Naive B cell (primary cell): ENCODE measurements at places on chromosomes 16 and 17. TPM values are rescaled to one million over a fixed set of nuclear protein-coding genes. Genes with fewer than 3 reads are reported as not detected.

HLF gene
- polyA plus RNA-seq, result not detected

GRCh38 chr16:31301708-31302400 is 42.1 kb downstream of the ITGAM start:
- H3K27me3 ChIP-seq, result no peaks in the 10 kb centered on the region
- no peak for DNase-seq

- no peaks in the 10 kb centered on the region for H3K4me1 ChIP-seq
- no peak overlapping the region for H3K4me3 ChIP-seq
- DNase-seq, result no peak
- H3K27ac ChIP-seq, result no peak overlapping the region
These were observed 50.8 kb upstream of the MAF start for GRCh38 chr16:79651363-79651762.

- peaks cover 15% of the 10 kb centered on the region for H3K36me3 ChIP-seq
- H3K27ac ChIP-seq, result no peak overlapping the region
- H3K27me3 ChIP-seq, result no peaks in the 10 kb centered on the region
- H3K4me3 ChIP-seq, result no peak overlapping the region
- DNase-seq, result no peak
- H3K4me1 ChIP-seq, result peaks cover 14% of the 10 kb centered on the region
These were observed 29.6 kb downstream of the DNAH3 start for GRCh38 chr16:21120976-21121520.

GRCh38 chr17:50902372-50903353 is 36.5 kb upstream of the TOB1 start:
- peaks cover 6% of the 10 kb centered on the region for H3K4me1 ChIP-seq
- peak overlapping the region; percentile 35 for H3K27ac ChIP-seq
- H3K27me3 ChIP-seq, result no peaks in the 10 kb centered on the region
- H3K36me3 ChIP-seq, result no peaks in the 10 kb centered on the region
- no peak overlapping the region for H3K4me3 ChIP-seq
- DNase-seq, result no peak

DNA sequence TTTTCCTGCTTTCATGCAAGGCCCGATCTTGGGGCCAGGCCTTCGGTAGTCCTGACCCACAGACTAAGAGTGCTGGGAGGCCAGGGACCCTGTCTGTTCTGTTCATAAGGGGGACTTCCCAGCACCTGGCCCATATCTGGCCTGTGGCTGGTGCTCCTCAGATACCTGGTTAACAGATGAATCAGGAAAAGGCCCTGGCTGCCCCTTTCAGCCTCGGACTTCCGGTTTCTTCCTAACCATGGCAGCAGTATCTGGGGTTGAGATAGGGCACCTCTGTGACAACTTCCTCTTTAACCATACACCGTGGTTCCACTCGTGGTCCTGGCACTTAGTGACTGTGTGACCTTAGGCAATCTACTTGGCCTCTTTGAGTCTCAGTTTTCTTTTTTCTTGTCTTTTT is 18.4 kb downstream of the PLCG2 start:
- peak overlapping the region; percentile 70 for H3K4me3 ChIP-seq
- DNase-seq, result peak; percentile 71
- peak overlapping the region; percentile 97 for H3K27ac ChIP-seq
- H3K4me1 ChIP-seq, result peaks cover 74% of the 10 kb centered on the region

DNA sequence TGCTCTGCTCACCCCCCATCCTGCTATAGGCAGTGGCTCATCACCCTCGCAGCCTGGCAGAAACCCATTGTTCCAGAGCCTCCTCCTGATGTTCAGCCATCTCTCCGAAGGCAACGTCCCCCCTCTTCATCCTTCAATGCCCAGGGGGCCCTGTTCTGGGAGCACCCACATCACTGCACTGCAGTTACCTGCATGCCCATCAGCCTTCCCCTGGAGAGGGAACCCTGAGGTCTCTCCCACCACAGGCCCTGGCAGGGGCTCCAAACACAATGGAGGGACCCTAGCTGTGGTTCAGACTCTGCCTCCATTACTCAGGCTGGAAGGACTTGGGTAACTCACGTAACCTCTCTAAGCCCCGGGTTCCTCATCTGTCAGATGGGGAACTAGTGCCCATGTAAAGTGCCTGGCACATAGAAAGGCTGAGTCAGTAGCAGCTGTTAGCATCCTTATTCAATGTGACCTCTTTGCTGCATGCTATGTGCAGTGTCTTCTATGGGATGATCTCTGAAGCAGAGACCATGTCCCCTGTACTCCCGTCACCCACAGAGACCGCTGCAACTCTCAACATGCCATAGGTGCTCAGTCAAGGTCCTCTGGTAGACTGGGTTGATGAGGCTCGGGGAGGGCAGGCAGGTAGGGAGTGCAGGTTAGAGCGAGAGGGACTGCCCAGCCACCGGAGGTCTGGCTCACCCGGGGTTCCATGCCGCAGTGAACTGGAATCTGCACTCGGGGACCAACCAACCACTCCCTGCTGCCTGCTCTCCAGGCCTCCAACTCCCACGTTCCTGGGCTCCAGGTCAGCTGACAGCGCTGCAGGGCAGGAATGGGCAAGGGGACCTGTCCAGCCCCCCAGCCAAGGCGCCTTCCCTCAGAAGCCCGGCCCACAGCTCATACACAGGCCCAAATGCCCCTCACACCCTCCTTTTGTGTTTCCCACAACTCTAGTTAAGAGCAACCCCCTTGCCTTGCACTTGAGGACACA is 233.2 kb downstream of the ZNF423 start:
- no peaks in the 10 kb centered on the region for H3K4me1 ChIP-seq
- no peaks in the 10 kb centered on the region for H3K36me3 ChIP-seq
- no peak overlapping the region for H3K27ac ChIP-seq
- H3K27me3 ChIP-seq, result no peaks in the 10 kb centered on the region
- no peak for DNase-seq
- H3K4me3 ChIP-seq, result no peak overlapping the region

DNA sequence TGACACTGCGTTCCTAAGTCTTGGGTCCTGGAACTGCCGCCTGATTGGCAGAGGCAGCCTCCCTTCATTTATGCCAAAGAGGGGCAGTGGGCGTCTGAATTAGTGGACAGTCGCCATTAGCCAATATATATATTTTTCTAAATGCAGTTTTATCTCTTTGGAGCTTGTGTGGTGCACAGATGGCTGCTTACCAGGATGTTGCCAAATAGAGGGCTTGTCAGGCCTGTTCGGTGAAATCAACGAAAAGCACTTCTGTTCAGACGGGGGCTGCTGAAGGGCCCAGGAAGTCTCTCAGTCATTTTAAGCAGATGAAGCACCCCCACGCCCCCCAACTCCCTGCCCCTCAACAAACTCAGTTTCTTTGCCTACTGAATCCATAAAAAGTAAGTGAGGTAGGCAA is 66.0 kb downstream of the RAP1GAP2 start:
- peaks cover 15% of the 10 kb centered on the region for H3K36me3 ChIP-seq
- peaks cover 21% of the 10 kb centered on the region for H3K27me3 ChIP-seq
- no peak for DNase-seq
- peaks cover 8% of the 10 kb centered on the region for H3K4me1 ChIP-seq

- H3K4me3 ChIP-seq, result no peak overlapping the region
- no peak overlapping the region for H3K27ac ChIP-seq
- no peak for DNase-seq
- H3K27me3 ChIP-seq, result peaks cover 11% of the 10 kb centered on the region
These were observed 11.4 kb downstream of the SCGB1C2 start for GRCh38 chr17:148757-149156.

KRTAP4-6 gene
- not detected for polyA plus RNA-seq

DNA sequence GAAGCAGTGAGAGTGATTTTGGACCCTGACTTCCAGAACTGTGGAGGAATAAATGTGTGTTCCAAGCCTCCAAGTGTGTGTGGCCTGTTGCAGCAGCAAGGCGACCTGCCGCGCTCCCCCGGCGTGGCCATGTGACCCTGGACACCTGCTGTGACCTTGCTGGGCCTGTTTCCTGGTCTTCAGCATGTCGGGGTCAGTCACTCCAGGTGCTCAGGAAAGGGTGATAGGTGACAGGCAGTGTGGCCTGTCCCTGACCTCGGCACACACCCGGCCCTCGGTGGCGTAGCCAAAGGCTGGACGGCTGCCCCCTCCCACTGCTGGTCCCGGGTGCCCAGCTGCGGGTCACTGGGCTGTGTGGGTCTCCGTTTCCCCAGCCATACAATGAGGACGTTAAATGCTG is 31.8 kb upstream of the ZNF469 start:
- DNase-seq, result no peak
- no peak overlapping the region for H3K4me3 ChIP-seq
- H3K27ac ChIP-seq, result no peak overlapping the region
- H3K27me3 ChIP-seq, result no peaks in the 10 kb centered on the region
- no peaks in the 10 kb centered on the region for H3K36me3 ChIP-seq
- H3K4me1 ChIP-seq, result peaks cover 10% of the 10 kb centered on the region

- H3K27me3 ChIP-seq, result no peaks in the 10 kb centered on the region
- DNase-seq, result no peak
- no peaks in the 10 kb centered on the region for H3K4me1 ChIP-seq
- H3K36me3 ChIP-seq, result peaks cover 22% of the 10 kb centered on the region
- H3K4me3 ChIP-seq, result no peak overlapping the region
These were observed 192.7 kb downstream of the MRTFB start for GRCh38 chr16:14263769-14264168.

TSNAXIP1 gene
- not detected for polyA plus RNA-seq

GRCh38 chr16:81539759-81540472 is 95.3 kb downstream of the CMIP start:
- H3K4me1 ChIP-seq, result peaks cover 71% of the 10 kb centered on the region
- H3K4me3 ChIP-seq, result no peak overlapping the region
- H3K27ac ChIP-seq, result peak overlapping the region; percentile 73
- DNase-seq, result no peak
- H3K27me3 ChIP-seq, result no peaks in the 10 kb centered on the region
- H3K36me3 ChIP-seq, result no peaks in the 10 kb centered on the region

DNA sequence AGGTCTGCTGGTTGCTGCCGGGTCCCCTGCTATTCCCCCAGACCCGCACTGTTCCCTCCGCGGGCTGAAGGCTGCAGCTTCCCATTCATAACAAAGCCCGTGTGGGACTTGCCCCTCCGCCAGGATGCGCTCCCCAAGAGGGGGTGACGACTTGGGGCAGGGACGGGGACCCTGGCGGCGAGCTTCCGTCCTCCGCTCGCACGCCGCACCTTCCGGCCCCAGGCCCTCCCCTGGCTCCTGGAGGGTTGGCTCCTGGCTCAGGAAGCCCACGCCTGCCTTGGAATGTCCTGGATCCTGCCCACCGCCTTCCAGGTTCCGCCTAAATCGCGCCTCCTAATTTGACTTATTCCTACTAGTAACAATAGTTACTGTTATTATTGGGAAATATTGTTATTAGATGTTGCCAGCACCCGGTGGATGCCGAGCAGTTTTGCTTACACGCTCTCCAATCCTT is 1.1 kb upstream of the TFAP4 start:
- H3K27me3 ChIP-seq, result no peaks in the 10 kb centered on the region
- H3K36me3 ChIP-seq, result no peaks in the 10 kb centered on the region
- H3K27ac ChIP-seq, result peak overlapping the region; percentile 38
- DNase-seq, result no peak

DNA sequence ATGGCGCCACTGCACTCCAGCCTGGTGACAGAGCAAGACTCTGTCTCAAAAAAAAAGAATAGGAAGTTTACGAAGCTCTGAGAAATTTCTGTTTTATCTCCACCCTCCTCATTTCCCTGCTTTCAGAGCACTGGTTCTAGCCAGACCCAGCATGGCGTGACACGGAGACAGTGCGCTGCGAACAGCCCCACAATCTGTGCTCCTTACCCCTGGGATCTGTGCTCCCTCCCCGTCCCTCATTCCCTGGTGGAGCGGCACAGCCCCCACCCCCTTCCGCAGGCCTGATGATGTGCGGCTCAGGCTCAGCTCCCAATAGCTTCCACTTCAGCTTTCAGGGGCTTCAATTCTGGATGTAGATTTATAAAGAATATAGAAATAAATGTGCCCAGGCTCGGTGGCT is 56.1 kb upstream of the ENDOV start:
- peaks cover 30% of the 10 kb centered on the region for H3K36me3 ChIP-seq
- no peaks in the 10 kb centered on the region for H3K27me3 ChIP-seq
- peaks cover 4% of the 10 kb centered on the region for H3K4me1 ChIP-seq
- no peak overlapping the region for H3K27ac ChIP-seq
